Calu3 (cell line): ENCODE measurements at places on chromosomes 5 and 9.

GRCh38 chr5:176396330-176396729 lies 7.8 kb downstream of the HIGD2A start:
- no peak for DNase-seq

DNA sequence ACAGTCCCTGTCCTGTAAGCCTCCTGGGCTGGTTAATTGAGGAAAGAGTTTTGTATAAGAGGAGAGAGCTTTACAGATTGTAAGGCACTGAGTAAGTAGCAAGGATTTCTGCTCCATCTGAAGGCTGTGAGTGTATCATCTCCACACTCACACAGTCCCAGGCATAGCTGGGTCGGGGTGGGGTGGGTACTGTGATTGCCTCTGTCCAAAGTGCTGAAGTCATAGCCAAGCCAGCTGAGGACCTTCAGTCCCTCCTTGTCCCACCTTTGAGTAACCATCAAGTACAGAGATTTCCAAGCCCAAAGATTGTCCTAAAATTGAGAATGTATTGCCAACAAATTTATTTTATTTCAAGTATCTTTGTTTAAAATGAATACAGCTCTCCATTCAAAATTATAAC lies 5.5 kb upstream of the DNAJB5 start:
- DNase-seq = no peak

DNA sequence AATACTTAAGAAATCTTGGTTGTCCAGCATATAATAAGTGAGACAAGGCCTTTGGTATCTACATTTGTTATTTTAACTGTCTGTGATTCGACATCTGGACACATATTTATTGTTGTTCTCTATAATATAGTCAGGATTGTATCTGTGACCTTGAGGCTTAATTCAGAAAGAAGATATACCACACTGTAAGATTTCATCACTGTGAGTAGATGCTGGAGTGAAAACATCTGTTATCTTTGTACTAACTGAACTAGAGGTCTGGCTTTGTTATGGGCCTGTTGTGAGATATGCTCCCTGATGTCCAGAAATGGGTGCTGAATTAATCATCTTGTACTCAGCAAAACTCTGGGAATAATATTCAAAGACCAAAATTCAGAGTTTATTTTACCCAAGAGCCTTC lies 148.5 kb downstream of the ISOC1 start:
- no peak for DNase-seq

DNA sequence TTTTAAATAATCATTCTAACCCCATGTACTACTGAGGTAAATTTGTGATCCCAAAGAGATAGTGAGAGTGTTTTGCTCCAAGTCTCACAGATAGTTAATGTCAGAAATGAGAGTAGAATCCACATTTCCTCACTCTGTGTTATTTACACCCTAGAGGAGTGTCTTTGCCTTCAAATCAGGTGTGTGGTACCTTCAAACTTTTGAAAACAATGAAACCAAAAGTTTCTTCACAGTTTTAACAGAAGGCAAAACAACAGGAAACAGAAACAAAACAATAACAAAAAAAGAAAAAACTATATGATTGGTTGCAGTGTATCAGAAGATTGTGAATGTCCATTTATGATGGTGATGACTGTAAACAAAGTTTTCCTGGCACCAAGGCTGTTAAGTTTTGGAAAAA lies 85.9 kb downstream of the ERBIN start:
- no peak for DNase-seq

DNA sequence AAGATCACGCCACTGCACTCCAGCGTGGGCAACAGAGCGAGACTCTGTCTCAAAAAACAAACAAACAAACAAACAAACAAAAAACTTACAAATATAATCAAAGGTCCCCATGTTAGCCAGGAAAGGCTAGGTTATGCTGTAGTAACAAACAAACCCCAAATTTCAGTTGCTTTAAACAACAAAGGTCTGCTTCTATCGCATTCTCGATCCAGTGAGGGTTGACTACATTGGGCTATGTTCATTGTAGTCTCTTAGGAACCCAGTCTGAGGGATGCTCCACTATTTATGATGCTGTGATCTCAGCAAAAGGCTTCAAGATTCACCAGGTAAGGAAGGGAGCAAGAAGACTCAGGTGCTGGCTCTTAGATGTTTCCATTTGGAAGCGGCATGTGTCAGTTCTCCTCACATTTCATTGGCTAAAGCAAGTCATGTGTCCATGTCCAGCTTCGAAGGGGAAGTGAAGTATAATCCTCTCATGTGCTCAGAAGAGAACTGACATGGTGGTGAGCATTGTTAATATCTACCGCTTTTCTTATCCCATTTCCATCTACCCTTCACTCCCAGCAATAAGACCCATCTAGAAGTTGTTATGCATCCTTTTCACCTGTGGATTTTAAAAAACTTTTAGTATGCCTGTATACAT lies 26.5 kb upstream of the NEK6 start:
- DNase-seq = no peak

- DNase-seq = no peak
Measured at GRCh38 chr5:155040984-155041653, 27.6 kb downstream of the KIF4B start.

DNA sequence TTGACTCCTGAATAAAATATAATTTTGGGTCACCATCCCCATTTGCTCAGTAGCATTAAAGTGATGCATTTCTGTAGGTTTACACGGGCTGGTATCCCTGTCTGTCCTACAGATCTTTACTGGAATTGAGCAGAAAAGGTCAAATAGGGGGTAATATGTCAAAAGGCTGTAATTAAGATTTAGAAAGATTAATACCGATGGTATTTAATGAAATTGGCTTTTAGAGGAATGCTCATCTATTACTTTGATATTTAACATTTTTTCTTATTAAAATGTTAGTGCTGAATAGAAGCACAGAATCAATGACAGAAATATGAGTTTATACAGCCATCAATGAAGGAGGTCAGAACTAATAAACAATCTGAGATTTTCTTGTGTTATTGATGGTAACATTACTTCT lies 1762.2 kb upstream of the WWC1 start:
- DNase-seq = no peak

DNA sequence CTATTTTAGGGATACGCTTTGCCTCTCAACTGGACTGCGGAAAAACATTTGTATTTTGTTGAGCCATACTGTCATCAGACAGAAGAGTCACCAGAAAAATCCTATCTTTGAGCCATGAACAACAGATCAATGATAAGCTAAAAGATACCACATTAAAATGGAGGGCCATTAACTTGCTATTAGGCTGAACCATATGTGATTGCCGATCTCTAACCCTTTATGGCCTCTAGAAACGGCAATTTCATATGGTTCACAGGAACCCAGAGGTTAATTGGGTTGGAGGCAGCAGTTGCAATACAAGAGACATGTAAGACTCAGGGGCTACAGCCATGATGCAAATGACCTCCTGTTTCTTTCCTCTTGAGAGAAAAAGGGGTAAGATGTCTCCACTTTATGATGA lies 69.8 kb downstream of the MYO10 start:
- DNase-seq = no peak
